Effector memory CD4-positive, alpha-beta T cell (primary cell): ENCODE measurements at places on chromosomes 4 and X.

DNA sequence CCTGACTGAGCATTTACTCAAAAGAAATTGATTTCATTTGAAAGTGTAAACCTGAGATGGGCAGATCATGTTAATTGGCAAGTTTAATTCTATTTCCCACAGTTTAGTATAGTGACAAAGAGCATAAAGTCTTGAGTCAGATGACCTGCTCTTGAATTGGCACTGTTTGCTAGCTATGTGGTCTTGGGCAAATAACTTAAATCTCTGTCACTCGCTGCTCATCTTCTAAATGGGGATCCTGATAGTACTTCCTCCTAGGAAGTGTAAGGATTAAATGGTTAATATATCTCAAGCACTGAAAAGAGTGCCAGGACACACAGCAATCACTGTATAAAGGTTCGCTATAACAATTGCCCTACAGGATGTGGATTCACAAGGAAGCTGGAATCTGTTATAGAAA lies 242.8 kb upstream of the JADE1 start:
- no peak for DNase-seq

- no peak for DNase-seq
These were observed 2.6 kb downstream of the EVC2 start for GRCh38 chr4:5705647-5706320.

GRCh38 chr4:53863736-53864365 lies 200.6 kb downstream of the CHIC2 start:
- DNase-seq, result no peak

GRCh38 chr4:166458756-166459155 lies 585.7 kb downstream of the TLL1 start:
- DNase-seq, result no peak

GRCh38 chr4:10666616-10667015 lies 18.0 kb downstream of the CLNK start:
- no peak for DNase-seq

DNA sequence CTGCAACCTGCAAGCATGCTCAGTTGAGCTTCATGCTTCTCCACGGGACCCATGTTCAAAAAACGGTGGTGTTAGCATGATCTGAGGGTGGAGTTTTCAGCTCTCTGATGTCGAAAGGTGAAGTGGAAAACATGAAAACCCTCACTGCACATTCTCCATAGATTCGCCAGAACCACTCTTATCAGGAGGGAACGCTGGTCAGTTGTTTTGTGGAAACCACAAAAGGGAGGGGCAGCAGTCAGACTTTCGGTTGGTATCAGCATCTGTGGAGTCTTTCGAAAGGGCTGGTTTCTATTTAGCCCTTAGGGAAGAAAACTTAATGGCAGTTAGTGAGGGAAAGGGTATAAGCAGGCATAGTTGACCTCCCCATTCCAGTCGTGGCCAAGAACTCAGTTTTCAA lies 12.6 kb downstream of the PPA2 start:
- DNase-seq, result no peak
